MG63 (cell line): ENCODE measurements at places on chromosomes 7 and 10.
A peak's percentile ranks its signal among the peaks of the same experiment; 100 is the strongest.

DNA sequence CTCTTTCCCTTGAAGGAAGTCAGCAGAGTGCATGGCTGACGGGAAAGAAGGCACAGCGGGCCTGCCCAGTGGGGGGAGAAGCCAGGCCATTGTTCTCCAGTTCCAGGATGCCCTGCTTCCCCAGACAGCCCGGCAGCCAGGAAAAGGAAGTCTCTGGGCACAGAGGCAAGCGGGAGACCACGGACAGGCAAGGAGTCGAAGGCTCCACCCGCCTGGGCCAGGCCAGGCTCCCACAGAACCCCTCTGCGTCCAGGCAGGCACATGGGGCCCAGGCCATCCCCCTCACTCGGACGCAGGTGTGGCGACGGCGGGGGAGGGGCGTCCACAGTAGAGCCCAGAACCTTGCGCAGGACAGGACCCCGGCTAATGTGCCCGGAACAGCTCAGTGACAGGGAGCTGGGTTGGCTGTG lies 8.7 kb downstream of the GPR146 start:
- no peak for DNase-seq

DNA sequence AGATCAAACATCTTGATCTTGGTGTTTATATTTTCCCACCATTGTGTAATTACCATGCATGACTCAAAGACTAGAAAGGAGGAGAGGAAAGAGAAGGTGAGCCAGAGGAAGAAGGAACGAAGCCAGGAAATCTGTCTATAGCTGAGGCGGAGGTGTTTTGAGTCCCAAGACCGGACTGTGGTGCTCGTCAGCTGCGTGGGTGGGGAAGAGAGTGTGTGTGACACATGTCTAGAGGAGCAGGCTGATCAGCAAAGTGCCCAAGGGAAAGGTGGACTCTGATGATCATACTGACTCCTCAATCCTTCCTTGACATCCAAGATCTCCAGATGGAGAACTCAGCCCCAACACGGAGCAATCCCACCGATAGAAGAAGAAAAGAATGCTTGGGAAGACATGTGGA lies 189.5 kb upstream of the MINDY3 start:
- peak; percentile 12 for DNase-seq

- peak; percentile 25 for DNase-seq
Measured at GRCh38 chr10:60611291-60611747, 167.0 kb upstream of the CDK1 start.

DNA sequence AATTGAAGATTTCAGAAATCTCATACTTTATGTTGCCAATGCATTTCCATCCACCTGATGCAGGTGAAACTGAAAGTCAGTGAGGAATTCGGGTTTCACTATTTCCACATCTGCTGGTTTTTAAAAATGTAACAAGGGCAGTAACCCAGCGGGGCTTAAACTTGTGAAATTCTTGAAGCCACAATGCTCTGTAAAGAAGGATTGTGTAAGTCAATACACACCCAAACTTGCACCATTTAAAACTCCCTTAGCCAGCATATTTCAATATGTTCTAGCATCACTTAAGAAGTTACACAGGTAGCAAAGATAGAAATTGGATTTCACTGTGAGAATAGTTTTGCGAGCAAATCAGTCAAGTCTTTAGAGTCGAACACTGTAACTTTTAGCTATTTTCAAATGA lies 386.1 kb downstream of the PLXDC2 start:
- no peak for DNase-seq
